ENCODE measurements at places on chromosomes 4 and X.

- no peak for DNase-seq
Measured at GRCh38 chr4:120085705-120086104, 19.1 kb upstream of the MAD2L1 start.

GRCh38 chrX:100928660-100929613, at the start of gene XKRX:
Gene XKRX (minus strand): TSS chrX:100928917. CDS start chrX:100928304, 613 bp downstream.
- peak; percentile 21 for DNase-seq

DNA sequence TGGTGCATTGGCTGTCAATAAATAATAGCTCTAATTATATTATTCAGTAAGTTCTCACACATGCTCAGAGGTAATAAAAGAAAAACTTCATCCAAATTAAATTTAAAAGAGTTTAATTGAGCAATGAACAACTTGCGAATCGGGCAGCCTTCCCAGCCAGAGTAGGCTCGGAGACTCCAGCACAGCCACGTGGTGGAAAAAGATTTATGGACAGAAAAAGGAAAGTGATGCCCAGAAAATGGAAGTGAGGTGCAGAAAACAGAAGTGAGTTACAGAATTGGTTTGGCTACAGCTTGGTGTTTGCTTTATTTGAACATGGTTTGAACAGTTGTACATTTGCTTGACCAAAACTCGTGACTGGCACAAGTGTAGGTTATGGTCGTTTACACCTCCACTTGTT, 13.6 kb upstream of the BOD1L1 start:
- no peak for DNase-seq

DNA sequence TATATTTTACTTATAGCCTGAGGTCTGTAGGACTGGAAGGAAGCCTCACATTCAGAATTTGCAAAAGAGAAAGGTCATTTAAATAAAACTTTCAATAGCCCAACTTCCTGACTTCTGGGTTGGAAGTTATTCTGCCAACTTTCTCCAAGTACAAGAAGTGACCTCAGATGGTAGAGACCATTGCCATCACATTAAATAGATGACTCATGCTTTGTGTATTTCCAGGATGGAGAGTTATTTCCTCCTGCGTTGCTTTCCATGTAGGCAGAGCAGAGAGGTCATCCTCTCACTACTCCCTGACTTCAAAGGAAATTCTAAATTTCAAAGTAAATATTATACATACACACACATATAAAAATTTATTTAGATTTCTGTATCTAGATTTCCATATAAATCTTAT, 73.0 kb upstream of the NR3C2 start:
- no peak for DNase-seq

DNA sequence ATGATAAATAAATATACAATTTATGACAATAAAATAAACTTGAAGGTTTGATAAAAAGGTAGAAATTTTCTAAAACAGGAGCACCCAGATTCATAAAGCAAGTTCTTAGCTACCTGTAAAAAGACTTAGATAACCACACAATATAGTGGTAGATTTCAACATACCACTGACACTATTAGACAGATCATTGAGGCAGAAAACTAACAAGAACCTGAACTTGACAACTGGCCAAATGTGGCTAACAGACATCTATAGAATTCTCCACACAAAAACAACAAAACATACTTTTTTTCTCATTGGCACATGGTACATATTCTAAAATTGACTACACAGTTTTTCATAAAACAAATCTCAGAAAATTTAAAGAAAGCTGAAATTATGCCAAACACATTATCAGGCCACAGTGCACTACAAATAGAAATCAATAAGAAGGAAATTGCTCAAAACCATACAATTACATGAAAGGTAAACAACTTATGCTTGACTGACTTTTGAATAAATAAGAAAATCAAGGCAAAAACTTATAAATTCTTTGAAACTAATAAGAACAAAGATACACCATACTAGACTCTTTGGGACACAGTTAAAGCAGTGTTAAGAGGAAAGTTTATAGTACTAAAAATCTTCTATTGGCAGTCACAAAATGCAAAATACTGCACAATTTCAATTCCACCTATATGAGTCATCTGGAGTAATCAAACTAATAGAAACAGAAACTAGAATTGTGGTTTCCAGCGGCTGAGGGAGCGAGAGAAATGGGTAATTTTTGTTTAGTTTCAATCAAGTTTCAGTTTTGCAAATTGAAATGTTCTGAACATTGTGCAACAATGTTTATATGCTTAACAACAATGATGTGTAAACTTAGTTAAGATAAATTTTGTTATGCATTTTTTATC, 925.6 kb downstream of the SH3BGRL start:
- no peak for DNase-seq

DNA sequence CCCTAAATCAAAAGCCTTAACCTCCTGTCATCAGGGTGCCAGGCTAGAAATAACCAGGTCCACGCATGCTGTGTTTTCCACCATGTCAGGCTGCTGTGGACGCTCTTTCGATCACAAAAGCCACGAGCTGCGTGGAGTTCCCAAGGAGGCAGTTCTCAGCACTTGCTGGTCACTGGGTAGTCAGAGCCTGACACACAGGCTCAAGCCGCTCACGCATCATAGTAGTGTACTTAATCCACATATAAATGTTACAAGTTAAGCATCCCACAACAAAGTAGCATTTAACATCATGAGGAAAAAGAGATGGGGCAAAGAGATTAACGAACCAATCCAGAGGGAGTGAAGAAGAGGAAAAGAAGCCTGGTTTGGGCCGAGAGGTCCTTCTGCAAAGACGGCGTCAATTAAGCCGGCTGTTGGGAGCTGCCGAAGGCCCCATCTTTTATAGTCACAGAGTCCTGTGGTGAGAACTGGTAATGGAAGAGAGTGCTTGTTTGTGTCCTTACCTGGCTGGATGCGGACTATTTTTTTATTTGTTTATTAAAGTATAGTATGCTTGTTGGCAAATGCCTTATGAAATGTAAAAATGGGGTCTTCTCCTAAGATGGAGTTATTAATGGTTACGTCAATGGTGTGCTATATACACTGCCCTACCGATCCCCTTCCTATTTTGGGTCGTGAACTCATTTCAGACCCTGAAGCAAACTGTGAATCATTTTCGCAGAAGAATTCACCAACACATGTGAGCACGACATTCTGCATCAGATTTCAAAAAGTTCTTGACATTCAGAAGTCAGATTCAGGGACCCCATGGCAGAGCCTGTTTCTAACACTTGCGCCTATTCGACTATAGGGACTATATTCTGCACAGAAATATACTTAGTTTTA, 675 bp downstream of the PRIMPOL start:
- peak; percentile 32 for DNase-seq

DNA sequence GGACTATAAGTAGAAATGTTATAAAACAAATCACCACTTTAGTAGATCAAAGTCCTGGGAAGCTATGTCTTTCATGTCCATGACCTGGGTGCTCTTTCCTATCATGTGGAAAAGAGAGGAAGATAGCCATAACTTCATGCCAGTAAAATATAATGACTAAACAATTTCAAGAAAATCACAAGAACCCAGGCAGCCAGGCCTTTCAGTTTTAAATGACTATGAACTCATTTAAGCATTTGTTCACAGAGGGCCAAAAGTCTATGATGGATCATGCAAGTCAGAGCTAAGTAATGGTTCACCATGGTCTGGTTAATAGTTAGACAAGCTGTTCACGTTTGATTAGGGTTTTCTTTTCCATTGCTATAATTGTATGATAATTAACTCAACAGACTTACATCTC, 155.8 kb downstream of the PPARGC1A start:
- no peak for DNase-seq

- no peak for DNase-seq
Measured at GRCh38 chr4:152950402-152951274, 14.5 kb downstream of the FHDC1 start.

GRCh38 chr4:163621821-163622220, 127.3 kb downstream of the TMA16 start:
- no peak for DNase-seq

- no peak for DNase-seq
Measured at GRCh38 chrX:22171287-22172060, 101.2 kb upstream of the CBLL2 start.

DNA sequence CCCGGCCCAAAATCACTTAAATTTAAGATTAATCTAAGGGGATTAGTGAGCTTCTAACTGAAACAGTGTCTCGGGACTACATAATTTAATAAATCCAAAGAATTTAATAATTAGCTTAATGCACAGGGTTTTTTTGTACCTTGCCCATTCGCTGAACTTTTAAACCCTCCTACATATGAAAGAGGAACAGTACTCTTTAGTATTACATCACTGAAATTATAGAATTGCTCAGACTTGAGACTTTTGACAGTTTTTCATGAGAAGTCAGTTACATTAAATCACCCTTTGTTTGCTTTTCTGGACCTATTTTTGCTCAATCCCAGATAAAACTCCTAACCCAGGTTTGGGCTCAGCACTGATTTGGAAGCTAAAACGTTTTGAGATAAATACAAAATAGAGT, 2.4 kb upstream of the TADA2B start:
- no peak for DNase-seq

GRCh38 chr4:36024901-36025660, 219.2 kb downstream of the ARAP2 start:
- no peak for DNase-seq

DNA sequence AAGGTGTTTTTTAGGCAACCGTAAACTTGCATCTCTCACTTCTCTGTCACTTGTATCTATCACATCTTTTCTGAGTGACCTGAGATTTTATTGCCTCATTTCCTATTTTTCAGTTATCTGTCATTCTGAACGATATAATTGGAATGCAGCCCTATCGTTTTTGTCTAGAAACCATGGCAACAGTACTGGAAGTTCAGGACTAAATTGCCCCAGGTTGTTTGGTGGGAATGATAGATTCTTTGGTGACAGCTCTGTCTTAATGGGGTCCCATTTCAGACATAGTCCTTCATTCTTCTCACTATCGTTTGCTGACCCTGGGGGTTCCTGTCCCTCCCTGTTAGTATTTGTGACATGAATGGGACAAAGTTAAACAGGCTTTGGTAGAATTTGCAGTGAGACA, 267.7 kb upstream of the GALNT7 start:
- no peak for DNase-seq

- no peak for DNase-seq
Measured at GRCh38 chr4:186957952-186958555, 234.4 kb upstream of the FAT1 start.

DNA sequence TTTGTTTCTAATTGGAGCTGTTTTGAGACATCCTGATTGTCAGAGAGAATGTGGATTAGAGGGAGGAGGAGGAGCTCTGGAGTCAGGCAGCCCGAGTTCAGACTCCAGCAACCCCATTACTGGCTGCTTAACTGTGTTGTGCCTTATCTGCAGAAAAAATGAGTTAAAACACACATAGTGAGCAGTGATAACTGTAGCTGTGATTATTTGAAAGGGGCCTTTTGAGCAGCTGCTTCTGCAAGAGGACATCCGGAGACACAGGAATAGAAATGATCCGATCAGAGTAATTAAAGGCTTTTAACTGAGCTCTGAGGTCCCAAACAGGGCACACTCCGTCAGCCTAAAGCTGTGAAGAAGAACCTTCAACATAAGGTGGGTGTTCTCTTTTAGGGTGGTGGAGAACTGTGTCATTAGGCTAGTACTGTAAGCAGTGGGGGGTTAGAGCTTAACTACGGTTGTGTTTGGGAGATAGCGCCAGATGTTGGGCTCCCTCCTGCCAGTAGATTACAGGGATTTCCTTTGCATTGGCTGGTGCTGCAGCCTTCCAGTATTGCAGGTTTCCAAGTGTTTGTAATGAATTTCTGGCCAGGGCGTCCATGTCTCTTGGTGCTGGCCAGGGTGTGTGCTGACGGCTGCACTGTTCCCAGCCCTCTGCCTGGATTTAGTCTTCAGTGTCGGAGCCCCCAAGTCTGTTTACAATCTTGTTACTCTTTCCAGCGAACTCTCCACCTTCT, 24.3 kb downstream of the ADD1 start:
- no peak for DNase-seq

DNA sequence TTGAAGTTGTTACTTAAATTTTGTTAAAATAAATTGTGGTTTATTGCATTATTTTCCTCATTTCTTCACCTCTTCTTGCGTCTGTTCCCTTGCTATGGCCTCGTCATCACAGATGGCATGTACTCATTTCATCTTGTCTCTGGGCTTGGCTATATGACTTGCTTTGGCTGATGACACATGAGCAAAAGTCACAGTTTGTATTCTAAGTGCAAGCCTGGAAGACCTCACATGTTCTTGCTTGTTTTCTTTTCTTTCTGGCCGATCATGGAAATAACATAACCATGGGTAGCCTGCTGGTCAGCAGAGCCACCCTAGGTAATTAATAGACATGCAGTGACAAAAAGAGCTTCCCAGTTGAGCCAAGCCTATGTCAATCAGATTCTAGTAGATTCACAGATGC, 527.9 kb downstream of the SPRY1 start:
- DNase-seq, result no peak

DNA sequence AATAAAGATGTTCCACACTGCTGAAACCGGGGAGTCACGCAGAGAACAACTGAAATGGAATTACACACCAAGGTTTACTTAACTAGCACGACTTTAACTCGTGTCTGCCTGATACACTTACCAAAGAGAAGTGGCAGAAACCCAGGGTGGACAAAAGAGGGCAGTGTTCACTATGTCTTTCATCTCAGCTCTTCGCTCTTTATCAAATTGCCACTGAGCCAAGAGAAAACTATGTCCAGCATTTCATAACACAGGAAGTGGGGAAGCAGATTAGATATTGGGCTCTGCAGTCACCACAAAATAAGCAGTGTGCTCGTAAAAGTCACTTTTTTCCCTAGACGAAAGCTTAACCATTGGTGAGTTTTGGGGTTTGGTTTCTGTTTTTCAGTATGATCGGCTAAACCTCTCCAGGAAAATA, 155.7 kb downstream of the CHIC2 start:
- DNase-seq, result no peak

DNA sequence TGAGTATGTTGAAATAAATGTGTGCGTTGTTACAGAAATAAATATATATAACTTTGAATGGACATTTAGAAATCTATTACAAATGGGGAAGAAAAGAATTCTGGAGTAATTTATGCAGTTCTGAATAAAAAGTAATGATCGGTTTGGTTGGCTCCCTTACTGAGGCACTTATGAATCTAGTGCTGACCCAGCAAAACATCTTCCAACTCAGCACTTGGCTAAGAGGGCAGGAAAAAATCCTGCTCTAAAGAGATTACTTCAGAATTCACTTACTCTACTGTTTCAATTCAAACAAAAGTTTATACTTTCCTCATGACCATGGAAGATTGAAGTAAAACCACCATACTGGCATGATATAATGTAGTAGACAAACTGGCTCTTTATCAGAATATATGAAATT, 123.9 kb upstream of the RXFP1 start:
- DNase-seq, result no peak

GRCh38 chrX:11420851-11421250, 127.6 kb downstream of the AMELX start:
- no peak for DNase-seq

GRCh38 chrX:17606231-17606630, 131.1 kb upstream of the SCML1 start:
- DNase-seq, result no peak
